EL (cell line): ENCODE measurements at places on chromosomes 7 and 10.
A peak's percentile ranks its signal among the peaks of the same experiment; 100 is the strongest.

- peak; percentile 76 for DNase-seq
Measured at GRCh38 chr7:101602484-101603241, 26.4 kb downstream of the MYL10 start.

DNA sequence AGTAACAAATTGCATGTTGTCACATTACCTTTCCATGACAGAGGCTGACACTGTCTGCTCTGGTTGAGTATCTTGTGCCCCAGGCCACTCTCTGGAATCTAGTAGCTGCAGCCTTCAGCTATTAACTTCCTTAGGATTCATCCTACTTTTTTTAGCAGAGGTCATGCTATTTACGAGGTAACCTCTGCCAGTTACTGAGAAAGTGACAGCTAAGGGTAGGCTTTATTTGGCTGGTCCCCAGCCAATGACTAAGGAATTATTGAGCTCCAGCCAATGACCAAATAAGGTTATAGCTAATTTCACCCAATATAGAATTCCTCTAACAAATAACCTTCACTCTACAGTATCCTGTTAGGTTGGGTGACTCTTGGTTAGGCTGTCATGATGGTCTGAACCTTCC is 1361.7 kb downstream of the XPNPEP1 start:
- peak; percentile 78 for DNase-seq

GRCh38 chr7:82443036-82443546 is 486 bp downstream of the CACNA2D1 start:
- DNase-seq = peak; percentile 44

GRCh38 chr10:129851941-129852640 is 112.0 kb downstream of the EBF3 start:
- no peak for DNase-seq
